ENCODE measurements at places on chromosomes 11 and 22.

- no peak for DNase-seq
Measured at GRCh38 chr22:25848954-25849353, 107.0 kb downstream of the MYO18B start.

- no peak for DNase-seq
Measured at GRCh38 chr11:114297806-114298709, 1.9 kb downstream of the NNMT start.

DNA sequence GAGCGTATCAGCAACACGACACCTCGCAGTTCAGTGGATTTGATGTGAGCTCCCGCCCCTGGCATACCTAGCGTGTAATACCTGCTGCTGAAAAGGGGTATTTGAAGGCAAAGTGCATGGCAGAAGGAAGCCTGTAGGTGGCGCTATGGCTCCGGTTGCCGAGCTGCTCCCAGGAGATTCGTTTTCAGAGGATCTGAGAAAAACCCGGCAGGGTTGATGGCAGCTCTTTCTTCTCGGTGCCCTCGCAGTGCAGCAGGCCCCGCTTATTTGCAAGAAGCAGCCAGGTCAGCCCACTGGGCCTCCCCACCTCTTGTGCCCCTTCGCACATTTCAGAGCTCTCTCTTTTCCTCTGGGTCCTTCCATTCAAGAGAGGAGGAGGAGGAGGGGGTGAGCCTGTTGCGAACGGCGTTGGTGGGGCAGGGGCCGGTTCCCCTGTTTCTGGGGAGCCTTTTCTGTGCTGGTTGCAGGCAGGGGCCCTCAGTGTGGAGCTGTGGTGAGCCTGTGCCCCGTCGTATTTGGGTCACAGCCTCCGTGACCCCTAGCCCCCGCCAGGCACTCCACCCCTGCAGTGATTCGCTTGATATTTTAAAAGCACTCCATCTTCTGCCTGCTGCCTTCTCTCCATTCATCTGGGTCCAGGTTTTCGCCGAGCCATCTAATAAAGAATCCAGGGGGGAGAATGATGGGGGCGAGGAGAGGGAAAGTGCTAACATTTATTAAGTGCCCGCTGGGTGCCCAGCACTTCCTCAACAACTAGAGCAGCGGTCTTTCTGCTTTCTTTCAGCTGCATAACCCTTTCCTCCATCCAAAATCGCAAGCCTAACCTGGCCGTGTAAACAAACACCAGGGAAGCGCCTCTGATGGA lies 85.3 kb upstream of the SYT13 start:
- DNase-seq = peak; percentile 56

GRCh38 chr11:3160252-3161031 lies 4.7 kb downstream of the OSBPL5 start:
- DNase-seq = no peak
